ENCODE measurements at places on chromosomes 3 and 15.
A peak's percentile ranks its signal among the peaks of the same experiment; 100 is the strongest.

DNA sequence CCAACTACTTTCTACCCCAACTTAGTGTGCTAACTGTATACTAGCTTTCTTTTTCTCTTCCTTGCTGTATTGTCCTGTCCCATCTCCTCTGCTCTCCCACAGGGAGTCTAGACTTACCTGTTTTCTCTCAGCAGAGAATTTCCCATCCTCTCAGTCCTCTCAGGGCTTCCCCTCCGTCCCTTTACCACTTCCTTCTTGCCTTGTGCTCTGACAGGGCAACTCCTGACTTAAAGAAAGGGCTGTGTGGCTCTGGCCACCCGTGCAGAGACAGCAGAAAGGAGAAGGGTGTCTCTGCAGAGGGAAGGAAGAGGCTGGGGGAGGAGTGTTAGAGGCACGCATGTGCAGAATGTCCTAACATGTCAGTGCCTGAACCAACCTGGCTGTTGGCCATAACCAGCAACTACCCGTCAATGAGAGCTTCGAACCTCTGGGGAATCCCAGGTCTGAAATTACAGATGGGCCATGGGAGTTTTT is at the start of gene GCSAM:
GCSAM (minus strand) TSS at position 274 of the 474 bp plus-strand sequence; CDS start at position 146, 128 bp downstream.
- peak; percentile 14 for DNase-seq

DNA sequence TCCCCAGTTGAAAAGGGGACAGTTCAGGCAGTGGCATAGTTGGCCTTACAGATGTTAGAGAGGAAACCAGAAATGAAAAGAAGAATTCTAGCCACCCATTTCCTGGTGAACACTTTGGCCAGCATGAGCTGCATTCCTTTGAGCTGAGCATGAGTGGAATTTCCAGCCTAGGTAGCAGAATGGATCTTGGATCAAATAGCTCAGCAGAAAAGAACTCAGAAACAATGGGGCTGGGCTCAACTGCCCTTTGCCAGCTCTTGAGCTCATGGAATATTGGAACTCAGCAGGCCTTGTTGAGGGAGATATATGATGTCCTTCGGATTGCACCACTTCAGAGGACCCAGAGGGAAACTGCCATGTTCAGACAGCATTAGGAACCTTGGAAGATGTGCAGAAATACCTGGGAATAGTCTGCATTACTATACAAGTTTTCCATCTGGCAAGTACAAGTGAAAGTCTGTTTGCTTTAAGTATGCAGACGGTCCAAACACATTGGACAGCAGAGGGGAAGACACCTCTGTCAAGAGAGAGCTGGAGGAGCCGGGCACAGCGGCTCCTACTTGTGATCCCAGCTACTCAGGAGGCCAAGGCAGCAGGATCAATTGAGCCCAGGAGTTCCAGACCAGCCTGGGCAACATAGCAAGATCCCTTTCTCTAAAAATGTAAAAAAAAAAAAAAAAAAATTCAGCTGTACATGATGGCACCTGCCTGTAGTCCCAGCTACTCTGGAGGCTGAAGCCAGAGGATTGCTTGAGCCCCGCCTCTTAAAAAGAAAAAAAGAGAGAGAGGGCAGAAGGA is 3.1 kb upstream of the CDV3 start:
- DNase-seq = no peak

DNA sequence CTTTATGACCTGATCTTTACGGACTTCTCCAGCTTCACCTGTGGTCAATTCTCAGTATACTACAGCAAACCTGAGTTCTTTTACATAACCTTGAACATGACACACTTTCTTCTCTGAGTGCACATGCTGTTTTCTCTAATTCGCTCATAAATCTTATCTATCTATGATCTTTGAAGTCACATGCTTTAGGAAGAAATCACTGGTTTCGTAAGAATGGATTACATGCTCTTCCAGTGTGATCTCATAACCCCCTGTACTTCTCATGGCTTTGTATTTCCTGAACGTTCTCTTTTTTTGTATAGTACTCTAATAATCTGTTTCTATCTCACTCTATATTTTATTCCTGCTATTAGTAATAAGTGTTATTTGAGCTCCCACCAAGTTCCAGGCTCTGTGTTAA is 1165.2 kb downstream of the TBL1XR1 start:
- DNase-seq = no peak

GRCh38 chr3:89586256-89586655 is 478.8 kb downstream of the EPHA3 start:
- no peak for DNase-seq

GRCh38 chr3:150605998-150606641 is 3.0 kb downstream of the SELENOT start:
- no peak for DNase-seq

DNA sequence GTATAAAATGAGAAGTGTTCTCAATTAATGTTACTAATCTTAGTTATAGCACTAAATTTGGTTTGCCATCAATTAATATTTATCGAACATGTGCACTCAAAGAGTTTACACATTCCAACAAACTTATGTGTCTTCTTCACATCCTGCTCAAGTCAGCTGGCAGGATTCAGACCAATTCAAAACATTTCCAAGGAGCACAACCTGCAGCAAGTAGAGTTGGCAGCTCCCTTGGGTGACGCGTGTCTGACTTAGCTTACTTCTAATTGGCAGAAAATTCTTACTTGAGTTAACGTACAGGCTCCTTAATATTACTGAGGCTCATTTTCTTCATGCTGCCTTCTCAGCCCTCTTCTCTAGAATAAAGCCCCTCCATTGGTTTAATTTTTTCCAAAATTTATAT is 110.4 kb upstream of the PFN2 start:
- DNase-seq = no peak

- DNase-seq = no peak
Measured at GRCh38 chr3:51681453-51681852, 10.4 kb downstream of the TEX264 start.

- DNase-seq = no peak
Measured at GRCh38 chr3:123008840-123009239, 18.7 kb downstream of the SEMA5B start.

DNA sequence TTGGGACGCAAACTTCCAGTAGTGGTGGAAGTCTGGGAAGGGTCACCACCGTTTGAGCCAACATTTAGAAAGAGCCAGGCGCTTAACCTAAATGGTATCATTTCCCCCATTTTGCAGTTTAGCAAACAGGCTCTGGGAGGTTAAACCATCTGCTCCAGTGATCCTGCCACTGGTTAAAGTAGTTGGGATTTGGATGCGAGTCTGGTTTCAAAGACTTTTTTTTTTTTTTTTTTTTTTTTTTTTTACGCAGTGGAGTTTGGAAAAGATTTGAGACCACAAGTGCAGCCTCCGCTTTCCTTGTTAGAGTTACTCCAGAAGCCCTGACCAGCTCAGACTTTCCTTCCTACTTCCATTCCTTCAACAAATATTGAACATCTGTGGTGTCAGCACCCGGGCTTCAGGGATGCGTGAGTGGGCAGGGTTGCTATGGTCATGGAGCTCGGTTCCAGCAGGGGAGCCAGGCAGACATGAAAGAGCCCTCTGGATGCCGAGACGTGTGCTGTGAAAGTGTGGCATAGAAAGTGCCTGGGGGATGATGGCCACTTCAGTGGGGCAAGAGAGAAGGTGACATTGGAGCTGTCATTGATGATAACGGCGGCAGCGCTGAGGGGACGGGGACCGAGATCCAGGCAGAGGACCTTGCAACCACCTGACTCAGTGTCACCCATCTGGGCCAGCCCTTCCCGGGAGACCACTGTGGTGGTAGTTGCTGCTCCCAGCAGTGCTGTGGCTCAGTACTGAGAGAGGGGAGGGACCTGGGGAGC is 1.1 kb upstream of the RNU6-1 start:
- DNase-seq = peak; percentile 61

- no peak for DNase-seq
Measured at GRCh38 chr15:94000606-94001005, 230.8 kb upstream of the MCTP2 start.

GRCh38 chr3:17039594-17039993 is 154.8 kb downstream of the PLCL2 start:
- no peak for DNase-seq

DNA sequence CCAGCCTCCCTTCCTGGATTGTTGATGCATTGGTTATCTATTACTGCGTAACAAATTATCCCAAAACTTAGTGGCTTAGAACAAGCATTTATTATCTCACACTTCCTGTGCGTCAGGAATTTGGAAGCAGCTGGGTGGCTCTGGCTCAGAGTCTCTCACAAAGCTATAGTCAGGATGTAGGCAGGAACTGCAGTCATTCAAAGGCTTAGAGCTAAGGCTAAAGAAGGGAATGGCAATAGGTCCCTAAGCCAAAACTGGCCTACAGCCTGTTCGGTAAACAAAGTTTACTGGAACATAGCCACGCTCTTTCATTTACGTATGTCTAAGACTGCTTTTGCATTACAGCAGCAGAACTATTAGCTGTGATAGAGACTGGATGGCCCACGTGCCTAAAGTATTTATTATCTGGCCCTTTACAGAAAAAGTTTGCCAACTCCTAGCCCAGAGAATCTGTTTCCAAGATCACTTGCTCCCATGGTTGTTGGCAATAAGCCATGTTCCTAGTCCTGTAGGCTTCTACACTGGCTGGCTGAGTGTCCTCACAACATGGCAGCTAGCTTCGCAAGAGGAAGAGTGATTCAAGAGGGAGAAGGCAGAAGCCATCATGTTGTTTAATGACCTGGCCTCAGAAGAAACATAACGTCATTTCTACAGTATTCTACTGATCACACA is 132.4 kb downstream of the SNRK start:
- DNase-seq = no peak

DNA sequence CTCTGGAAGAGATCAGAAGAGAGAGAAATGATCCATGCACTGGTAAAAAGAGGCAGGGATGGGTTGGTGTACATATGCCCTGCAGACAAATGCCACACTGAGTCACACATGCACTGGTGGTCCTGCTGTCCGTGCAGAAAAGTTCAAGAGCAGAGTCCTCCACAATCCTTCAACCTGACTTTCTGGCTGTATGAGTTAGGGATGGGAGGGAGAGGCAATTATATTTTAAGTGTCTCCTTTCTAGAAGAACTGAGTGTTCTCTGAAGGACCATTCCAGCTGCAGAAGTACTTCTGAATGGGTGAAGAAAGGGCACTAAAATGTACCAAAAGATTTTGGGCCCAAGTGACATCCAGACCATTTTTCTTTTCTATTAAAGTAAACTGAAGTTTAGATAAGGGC is 26.4 kb downstream of the TMEM39A start:
- DNase-seq = no peak

GRCh38 chr3:5011555-5012256 is 32.5 kb downstream of the BHLHE40 start:
- DNase-seq = no peak

- no peak for DNase-seq
Measured at GRCh38 chr3:134002306-134002705, 27.4 kb downstream of the SLCO2A1 start.

GRCh38 chr3:94356581-94356980 is 293.7 kb downstream of the NSUN3 start:
- no peak for DNase-seq

DNA sequence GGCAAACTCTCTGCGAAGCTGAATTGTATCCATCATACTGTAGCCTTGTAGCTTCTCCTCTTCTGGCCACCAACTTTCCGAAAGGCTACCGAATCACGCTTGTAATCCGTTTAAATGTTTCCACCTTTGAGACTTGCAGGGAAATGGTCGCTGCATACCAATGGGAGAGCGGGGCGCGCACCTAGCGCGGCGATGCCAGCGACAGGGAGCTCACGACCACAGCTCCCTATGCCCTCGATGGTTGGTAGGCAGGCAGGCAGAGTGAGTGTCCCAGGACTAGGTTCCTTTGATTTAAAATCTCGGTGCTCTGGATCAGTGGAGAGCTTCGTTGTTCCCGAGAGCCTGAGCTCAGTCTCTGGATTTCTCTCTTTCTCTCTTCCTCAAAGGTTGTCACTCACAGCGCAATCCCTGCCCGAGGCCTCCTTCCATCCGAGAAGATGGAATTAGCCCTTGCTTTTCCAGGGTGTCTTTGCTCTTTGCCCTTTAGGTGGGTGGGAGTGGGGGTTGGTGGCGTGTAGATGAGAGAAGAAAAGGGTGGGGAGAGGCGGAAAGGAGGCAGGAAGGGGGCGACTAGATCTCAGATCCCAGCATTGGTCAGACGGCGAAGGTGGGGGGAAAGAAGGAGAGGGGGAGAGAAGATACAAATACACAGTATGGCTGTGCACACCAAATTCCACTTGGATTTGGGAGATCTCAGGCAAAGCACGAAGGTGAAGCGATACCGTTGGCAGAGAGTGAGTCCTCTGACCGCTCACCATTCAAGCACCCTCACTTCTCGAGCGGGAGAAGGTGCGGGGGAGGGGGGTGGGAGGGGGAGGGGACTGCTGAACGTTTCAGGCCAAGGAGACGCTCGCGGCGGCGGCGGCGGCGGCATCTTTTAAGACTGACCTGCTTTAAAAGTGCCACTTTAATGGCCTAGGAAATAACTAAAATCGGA is at the start of gene SLITRK3:
SLITRK3 (minus strand) TSS at position 745 of the 937 bp plus-strand sequence. CDS start 5,554 bp downstream, outside the sequence.
- DNase-seq = peak; percentile 74

- DNase-seq = no peak
Measured at GRCh38 chr3:46353647-46354410, at the start of gene CCR2. Gene CCR2 (plus strand): TSS chr3:46354111. CDS start chr3:46357528, 3,417 bp downstream.

- DNase-seq = no peak
Measured at GRCh38 chr3:97278506-97278905, 464.1 kb downstream of the EPHA6 start.

DNA sequence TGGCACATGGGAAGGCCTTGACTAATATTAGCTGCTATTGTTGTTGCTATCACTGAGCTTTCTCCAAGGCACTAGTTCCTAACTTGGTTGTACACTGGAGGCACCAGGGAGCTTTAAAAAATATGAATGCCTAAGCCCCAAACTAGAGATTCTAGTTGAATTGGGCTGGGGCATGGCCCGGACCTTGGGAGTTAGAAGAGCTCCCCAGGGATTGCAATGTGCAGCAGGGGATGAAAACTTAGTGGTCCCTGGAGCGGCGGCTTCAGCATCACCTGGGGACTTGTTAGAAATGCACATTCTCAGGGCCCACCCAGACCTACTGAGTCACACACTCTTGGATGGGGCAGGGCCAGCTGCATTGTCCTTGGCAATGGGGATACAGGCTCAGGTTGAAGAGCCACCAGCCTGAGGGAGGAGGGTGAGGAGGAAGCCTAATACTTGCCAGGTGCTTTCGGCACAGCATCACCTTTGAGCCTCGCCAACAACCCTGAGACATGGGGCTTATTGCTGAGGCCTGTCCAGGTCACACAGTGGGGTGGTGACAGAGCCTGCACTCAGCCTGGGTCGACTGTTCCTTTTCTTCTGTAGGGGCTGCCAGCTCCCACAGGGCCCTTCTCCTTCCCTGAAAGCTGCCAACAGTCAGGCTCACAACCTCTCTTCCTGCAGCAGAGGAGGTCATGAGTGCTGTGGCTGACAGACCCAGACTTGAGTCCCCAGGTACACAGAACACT is 84.5 kb downstream of the ATP2B2 start:
- DNase-seq = no peak

DNA sequence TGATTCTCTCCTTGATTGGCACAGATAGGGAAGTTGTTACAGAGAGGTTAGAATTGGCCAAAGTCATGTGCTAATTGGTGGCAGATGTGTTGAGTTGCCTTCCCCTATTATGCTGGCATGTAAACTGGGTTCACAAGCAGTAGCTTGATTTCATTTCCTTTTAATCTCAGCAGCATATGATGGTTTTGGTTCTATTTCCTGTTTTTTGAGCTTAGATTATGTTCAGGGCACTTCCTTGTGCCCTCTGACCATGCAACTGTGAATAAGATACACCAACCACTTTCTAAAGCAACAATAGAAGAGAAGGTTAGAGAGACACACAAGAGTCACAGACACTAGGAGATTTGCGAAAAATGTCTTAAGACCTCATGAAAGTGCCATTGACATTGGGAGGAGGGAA is 16.5 kb downstream of the HPS3 start:
- DNase-seq = no peak

GRCh38 chr3:133408961-133409360 is 9.1 kb downstream of the BFSP2 start:
- no peak for DNase-seq

- DNase-seq = no peak
Measured at GRCh38 chr3:190601622-190602021, 87.7 kb downstream of the IL1RAP start.

Data from NCI-H1105 treated with DMSO at 0.1 percent for 48 hours (cell line).